ENCODE measurements at places on chromosomes 5 and 9.

DNA sequence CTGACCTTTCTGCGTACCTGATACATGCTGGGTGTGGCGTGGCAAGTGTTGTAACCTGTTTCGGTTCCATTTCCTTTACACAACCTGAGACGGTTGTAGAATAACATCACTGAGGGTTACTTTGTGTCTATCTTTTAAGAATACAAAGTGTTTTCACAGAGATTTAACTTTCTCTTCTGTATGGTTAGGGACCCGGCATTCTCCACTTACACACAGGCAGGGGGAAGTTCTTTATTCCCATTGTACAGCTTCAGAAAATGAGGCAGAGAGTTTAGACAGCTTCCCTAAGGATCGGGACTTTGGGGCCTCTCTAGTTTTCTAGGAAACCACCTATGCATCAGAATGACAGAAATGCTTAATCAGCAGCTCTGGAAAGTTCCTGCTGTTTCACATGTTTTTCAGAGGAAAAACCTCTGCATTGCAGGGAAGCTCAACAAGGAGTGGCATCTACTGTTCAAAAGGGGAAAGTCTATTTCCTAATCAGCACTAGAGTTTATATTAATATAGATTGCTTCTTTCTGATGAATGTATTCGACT lies 41.3 kb downstream of the CAST start:
- no peak for DNase-seq

DNA sequence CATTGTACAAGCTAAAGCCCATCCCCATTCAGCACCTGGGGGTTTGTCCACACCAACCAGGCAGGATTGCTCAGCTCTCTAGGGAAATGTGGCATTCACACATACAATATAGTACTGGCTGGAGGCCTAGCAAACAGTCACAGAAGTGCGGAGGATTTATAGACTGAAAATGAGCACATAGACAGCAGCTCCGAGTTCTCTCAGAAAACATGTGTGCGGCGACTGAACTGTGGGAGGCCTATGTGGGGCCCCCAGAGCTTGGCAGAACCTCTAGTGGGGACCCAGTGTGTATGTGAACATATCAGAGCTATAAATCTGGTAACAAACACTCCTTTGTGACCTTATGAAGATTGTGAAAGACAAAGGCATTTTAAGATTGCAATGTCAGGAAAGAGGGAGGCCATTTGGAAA lies 431.1 kb downstream of the DTWD2 start:
- no peak for DNase-seq

- no peak for DNase-seq
Measured at GRCh38 chr5:112475747-112476365, 56.8 kb upstream of the EPB41L4A start.

DNA sequence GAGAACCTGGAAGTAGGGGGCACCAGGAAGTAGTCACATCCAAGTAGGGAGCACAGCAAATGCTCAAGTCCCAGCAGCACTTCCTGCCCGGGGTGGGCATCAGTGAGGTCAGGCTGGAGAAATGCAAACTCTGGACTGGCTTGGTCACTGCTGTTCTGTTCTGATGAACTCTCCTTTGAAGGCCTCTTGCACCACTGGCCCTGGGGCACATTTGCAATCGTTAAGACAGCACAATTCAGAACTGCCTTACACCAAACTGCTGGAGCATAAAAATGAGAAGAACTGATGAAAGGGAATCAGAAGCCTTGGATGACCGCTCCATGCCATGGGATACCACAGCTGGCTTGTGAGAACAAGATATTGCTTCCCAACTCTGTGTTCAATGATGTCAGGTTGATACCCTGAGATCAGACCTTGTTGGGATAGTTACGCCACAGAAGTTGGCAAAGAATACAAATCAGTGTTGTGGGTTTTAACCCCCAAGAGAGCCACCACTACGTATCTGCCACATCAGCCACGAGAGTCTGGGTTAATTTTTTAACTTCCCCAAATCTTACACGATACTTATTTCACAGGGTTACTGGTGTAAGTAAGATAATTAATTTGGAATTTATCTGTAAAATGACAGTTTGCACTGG lies 42.3 kb upstream of the ZSWIM6 start:
- DNase-seq = no peak

DNA sequence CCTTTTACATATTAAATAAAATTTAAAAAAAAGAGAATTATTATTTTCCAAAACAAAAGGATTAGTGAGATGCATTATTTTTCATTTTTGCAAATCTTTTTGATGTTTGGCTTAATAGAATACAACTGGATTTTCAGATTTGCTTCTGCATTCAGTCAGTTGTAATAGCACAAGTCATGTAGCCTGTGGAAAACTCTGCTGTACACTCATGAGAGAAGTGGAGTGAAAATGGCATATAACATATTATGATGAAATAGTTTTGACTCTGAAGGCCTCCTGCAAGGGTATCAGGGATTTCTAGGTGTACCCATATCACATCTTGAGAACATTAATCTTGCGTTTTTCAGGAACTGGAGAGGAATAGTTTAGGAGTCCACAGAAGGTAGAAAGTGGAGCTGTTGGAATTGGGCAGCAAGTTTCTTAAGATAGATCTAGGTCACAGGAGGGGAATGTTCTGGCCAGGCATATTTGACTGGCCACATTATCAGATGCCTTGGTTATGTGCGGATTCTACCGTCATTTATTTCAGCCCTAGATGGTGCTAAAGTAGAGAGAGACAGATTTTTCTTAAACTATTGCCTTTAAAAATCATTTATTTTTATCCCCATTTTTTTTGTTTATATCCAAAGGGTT lies 16.4 kb downstream of the LNPEP start:
- DNase-seq = no peak

DNA sequence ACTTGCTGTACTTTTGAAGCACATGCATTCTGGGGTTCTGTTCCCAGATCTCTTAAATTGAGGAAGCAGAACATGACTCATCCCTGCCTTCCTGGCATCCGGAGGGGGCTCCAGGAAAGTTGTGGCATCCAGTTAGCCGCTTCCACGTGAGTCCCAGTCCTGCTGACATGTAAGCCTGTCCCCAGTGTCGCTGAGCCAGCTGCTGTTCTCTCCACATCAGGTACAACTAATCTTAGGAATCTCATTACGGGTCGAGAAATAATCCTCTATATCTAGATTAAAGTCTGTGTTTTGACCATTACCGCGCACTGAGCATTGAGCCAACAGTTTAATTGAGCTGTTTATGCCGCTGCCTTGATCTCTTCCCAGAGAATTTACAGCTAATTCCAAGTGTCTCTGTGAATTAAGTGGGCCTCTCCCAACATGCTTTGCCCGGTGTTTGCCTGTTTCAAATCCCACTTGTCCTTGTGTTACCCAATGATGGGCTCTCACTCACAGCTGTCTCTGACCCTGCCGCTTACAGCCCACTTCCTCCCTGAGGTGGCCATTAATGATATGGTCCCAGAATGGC lies 10.5 kb upstream of the SHB start:
- no peak for DNase-seq

DNA sequence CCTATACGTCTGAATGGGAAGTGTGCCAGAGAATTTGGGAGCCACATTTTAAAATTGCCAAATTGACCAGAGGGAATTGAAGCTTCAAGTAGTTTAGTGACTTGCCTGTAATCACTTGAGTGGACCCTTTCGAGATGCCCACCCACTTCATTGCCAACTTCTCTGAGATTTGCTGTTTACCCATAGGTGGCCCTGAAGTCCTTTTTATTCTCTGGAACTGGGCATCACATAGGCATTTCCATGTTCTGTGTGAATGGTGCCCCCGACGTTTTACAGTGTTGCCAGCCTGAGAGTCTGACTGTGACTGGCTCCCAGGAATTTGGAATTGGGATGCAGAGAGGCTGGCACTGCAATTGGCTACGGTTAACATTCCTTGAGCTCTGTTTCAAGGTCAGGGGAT lies 158.6 kb downstream of the SEMA6A start:
- no peak for DNase-seq

- no peak for DNase-seq
Measured at GRCh38 chr5:4005335-4005734, 409.7 kb downstream of the IRX1 start.

GRCh38 chr9:89418882-89419640 lies 78.9 kb downstream of the SEMA4D start:
- DNase-seq = no peak

- DNase-seq = no peak
Measured at GRCh38 chr9:105296445-105296844, 52.0 kb downstream of the SLC44A1 start.

GRCh38 chr9:18479405-18479804 lies 5.5 kb downstream of the ADAMTSL1 start:
- DNase-seq = no peak

GRCh38 chr5:64864171-64864570 lies 95.4 kb downstream of the CWC27 start:
- no peak for DNase-seq

DNA sequence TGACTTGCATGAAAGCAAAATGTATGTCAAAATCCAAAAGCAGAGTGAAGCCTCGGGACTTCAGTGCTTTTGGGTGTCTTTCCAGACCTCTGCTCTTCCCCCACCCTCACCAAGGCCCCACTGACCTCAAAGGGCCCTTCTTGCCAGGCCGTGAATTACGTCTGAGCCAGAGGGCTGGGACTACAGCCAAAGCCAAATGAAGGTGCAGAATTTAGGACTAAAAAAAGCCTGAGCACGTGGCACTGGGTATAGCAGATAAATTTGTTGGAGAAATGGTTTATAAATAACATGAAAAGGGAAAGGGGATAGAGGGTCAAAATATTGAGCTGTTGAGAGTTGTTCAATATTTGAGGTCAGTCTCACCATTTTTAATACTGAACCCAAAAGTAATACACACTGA lies 163.4 kb downstream of the GHR start:
- DNase-seq = no peak

- DNase-seq = no peak
Measured at GRCh38 chr5:95939465-95939864, 22.2 kb downstream of the ELL2 start.

GRCh38 chr5:134101686-134102439 lies 12.6 kb upstream of the TCF7 start:
- DNase-seq = peak; percentile 11

DNA sequence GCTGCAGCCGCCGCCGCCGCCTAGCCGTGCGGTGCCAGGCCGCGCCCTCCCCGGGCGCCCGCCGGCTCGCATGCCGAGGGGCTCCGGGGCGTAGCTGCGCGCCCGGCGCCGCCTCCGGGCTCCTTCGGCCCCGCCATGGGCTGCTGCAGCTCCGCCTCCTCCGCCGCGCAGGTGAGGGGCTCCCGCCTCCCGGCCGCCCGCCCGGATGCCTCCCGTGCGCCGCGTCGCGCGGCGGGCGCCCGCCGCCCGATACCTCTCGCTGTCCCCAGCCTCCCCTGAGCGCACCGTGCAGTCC lies 230 bp downstream of the SLC44A1 start:
- peak; percentile 79 for DNase-seq

DNA sequence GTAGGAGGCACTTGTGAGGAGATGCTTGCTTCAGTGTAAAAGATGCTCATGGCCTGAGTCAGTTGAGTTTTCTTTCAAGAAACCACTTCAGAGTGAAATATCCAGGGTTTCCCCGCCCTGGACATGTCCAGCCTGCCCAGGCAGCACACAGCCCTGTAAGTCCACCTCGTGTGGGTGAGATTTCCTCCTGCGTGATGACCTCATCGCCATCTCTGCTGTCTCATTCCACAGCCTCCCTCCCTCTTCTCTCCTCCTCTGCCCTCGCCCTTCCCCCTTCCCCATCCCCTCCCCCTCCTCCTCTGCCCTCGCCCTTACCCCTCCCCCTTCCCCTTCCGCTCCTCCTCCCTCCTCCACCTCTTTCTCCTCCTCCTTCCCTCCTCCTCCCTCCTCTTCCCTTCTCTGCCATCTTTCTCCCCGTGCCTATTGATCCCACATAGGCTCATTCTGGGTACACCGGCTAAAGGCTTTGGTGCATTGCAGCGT lies 34.0 kb upstream of the NCS1 start:
- DNase-seq = no peak

- no peak for DNase-seq
Measured at GRCh38 chr9:25990376-25990775, 312.1 kb upstream of the TUSC1 start.

GRCh38 chr5:74310386-74310785 lies 330.1 kb downstream of the ENC1 start:
- DNase-seq = no peak

- DNase-seq = no peak
Measured at GRCh38 chr5:141881886-141882285, 3.7 kb upstream of the PCDH1 start.

- no peak for DNase-seq
Measured at GRCh38 chr5:59709846-59710245, 183.7 kb downstream of the PDE4D start.

DNA sequence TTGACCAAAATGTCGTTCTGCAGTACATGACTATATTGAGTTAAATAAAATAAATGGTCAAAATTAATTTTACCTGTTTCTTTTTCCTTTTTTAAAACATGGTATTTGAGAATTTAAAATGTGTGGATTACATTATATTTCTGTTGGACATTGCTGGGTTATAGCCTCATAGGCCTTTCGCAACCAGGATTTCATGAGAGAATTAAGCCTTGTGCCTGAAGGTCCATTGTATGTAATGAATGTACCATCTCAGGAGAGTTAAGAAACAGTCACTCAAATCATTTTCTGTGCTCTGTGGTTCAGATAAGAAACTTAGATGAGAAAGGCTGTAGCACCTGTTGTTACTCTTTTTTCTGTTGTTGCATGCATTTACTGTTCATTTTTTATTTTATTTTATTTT lies 103.5 kb downstream of the ANGPTL2 start:
- no peak for DNase-seq

DNA sequence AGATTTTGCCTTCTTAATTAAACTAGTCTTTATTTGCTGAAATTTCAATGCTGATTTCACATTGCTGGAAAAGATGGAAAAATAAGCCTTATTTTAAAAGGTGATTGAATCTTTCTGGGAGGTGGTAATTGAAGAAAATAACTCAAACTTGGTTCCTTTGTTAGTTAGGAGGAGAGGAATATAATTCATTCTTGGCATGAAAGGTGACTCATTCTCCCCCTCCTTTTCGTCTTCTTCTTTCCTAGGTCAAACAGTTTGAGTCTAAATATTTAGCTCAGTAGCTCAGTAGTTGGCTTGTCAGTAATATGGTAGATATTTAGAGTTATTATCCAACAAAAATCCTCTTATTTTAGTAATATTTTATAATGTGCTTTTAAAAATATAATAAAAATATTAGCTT lies 353.9 kb upstream of the MEF2C start:
- no peak for DNase-seq

DNA sequence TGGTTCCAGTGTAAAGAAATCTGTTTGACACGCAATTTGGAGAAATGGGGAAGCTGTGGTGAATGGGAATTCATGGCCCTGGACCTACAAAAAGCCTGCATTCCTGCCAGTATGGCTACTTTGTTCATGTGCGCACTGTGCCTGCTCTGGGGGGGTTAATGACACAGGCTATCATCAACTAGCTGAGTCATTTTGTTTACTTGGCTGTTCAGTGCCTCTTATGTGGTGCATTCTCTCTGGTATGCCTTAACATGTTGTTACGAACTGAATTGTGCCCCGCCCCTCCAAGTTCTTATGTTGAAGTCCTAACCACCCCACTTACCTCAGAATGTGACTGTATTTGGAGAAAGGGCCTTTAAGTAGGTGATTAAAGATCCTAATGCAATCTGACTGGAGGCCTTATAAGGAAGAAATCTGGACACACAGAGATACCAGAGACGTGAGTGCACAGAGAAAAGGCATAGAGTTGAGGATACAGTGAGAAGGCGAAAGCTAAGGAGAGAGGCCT lies 20.4 kb upstream of the UBAP1 start:
- peak; percentile 48 for DNase-seq
